Gastrocnemius medialis (tissue), 4 donors: ENCODE measurements at places on chromosomes 3 and 15. TPM values are rescaled to one million over a fixed set of nuclear protein-coding genes. Genes with fewer than 3 reads are reported as not detected.

Gene OCA2
- not detected for total RNA-seq

Gene BCHE
- total RNA-seq: 1.2 TPM

Gene KLHL24
- total RNA-seq: 118 TPM

Gene EPHB1
- 1.00 TPM for total RNA-seq

Gene GOLGA6L10
- 1.5 TPM for total RNA-seq

Gene CLDN16
- not detected for total RNA-seq

DNA sequence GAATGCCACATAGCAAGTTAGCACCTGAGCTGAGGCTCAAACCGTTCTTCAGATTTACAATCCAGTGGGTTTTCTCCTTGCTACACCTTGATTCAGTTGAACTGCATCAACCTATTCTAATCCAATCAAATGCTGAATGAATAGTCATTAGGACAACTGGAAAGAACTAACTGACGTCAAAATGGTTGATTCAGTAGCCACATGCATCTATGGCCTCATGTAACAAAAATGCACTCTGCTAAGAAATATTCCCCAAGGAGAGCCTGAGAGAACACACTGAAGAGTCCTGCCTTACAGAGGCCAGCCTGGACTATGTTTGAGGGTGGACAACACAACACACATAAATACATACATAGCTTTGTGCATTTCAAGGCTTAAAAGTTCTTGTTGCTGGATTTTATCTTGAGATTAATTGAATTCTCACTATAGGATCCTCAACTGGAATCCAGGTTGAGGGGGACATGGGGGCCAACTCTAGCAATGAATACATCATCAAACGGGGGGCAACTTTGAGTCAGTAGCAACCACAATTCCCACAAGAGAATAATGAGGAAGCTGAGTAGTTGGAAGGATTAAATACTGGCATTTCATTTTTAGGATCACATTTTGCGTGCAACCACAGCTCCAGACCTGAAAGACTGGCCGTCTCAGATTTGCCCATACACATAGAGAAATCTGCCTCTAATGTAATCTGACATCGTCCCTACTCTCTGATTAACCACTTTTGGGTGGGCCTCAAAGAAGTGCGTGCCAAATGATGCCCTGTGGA is 280.2 kb upstream of the ICE2 start:
- H3K27ac ChIP-seq: peak overlapping the region; percentile 20
- H3K4me1 ChIP-seq: peaks cover 41% of the 10 kb centered on the region
- no peak for DNase-seq
- no peak overlapping the region for H3K4me3 ChIP-seq
- H3K36me3 ChIP-seq: no peaks in the 10 kb centered on the region

DNA sequence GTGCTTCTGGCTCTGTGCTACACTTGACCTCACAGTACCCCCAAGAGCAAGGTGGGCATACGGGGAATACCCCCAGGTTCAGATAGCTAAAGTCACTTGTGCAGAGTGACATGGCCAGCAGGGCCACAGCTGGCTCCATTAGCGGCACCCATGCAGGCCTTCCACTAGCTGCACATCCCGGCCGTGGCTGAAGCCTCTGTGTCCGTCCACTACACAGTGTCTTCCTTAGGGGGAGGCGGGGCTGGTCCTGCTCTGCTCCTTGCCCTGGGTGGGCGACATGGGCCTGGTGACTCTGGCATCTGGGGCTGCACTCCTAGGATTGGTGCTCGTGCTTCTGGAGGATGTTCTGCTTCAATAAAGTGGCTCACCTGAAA is 169.1 kb upstream of the IQSEC1 start:
- no peaks in the 10 kb centered on the region for H3K36me3 ChIP-seq
- no peak overlapping the region for H3K4me3 ChIP-seq
- DNase-seq: no peak
- H3K4me1 ChIP-seq: no peaks in the 10 kb centered on the region
- H3K27ac ChIP-seq: no peak overlapping the region

- peaks cover under 1% of the 10 kb centered on the region for H3K4me1 ChIP-seq
- no peaks in the 10 kb centered on the region for H3K36me3 ChIP-seq
- no peak overlapping the region for H3K27ac ChIP-seq
- DNase-seq: no peak
- H3K4me3 ChIP-seq: no peak overlapping the region
Observed at GRCh38 chr3:129239991-129240390, 9.4 kb upstream of the COPG1 start.

DNA sequence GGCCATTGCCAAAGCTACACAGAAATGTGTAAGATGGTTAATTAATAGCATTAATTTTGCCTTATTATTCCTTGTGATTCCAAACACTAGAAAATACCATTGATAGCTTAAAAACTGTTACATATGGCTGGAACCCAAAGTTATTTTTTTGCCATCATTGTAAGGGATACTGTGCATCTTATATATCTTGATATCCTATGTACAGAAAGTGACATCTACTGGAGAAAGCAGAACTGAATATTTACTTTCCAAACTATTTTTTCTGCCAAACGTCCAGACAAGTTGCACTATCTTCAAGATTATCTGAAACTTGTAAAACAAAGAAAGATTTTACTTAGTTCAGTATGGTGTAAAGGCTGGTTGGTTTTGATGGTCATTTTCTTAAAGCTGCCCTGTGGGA is 33.3 kb upstream of the MEIS2 start:
- H3K27ac ChIP-seq: no peak overlapping the region
- H3K36me3 ChIP-seq: no peaks in the 10 kb centered on the region
- H3K4me1 ChIP-seq: no peaks in the 10 kb centered on the region
- H3K4me3 ChIP-seq: no peak overlapping the region

DNA sequence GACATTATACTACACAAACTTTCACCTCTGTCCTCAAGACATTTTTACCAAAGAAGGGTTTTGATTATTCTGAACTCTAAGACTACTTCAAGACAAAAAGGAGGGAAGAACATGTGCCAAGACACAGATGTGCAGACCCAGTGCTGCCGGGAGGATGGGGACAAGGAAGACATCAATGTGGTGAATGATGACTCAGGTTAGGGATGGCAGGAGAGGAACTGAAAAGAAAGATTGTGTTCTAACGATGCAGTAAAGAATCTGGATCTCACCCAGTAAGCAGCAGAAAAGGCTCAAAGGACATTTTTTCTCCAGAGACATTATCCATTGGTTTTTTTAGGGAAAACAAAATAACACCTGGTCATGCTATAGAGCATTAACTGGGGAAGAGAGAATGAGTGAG is 449.9 kb upstream of the NR2F2 start:
- no peaks in the 10 kb centered on the region for H3K4me1 ChIP-seq
- H3K27me3 ChIP-seq: no peaks in the 10 kb centered on the region
- H3K27ac ChIP-seq: no peak overlapping the region
- no peak overlapping the region for H3K4me3 ChIP-seq
- H3K36me3 ChIP-seq: no peaks in the 10 kb centered on the region
- no peak for DNase-seq

- no peaks in the 10 kb centered on the region for H3K27me3 ChIP-seq
- peaks cover 5% of the 10 kb centered on the region for H3K4me1 ChIP-seq
- H3K36me3 ChIP-seq: no peaks in the 10 kb centered on the region
- peak; percentile 39 for DNase-seq
Observed at GRCh38 chr15:94004697-94005096, 226.7 kb upstream of the MCTP2 start.

DNA sequence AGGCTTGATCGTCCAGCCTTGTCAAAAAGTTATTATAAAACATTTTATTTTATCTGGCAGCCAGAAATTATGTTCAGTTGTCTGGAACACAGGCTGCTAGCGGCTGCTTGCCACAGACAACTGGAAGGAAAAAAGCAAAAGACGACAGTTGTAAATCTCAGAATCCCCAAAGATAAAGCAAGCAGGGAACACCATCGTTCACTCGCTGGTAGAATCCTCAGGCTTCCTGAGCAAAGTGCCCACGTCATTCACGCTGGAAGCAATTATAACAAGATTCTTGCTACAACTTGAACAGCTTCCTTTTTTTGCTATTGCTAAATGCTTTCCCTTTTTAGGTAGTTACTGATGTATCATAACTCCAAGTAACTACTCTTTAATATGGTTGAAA is 33.6 kb downstream of the ADAMTS17 start:
- no peaks in the 10 kb centered on the region for H3K27me3 ChIP-seq
- H3K4me1 ChIP-seq: peaks cover 8% of the 10 kb centered on the region
- no peak overlapping the region for H3K27ac ChIP-seq
- H3K36me3 ChIP-seq: peaks cover 11% of the 10 kb centered on the region
- no peak for DNase-seq

GRCh38 chr15:26759986-26760385 is 12.9 kb downstream of the GABRB3 start:
- no peaks in the 10 kb centered on the region for H3K4me1 ChIP-seq
- H3K27ac ChIP-seq: no peak overlapping the region
- no peaks in the 10 kb centered on the region for H3K36me3 ChIP-seq

GRCh38 chr3:145359040-145359439 is 801.9 kb downstream of the PLOD2 start:
- H3K27ac ChIP-seq: no peak overlapping the region
- no peak for DNase-seq
- H3K4me1 ChIP-seq: no peaks in the 10 kb centered on the region
- H3K4me3 ChIP-seq: no peak overlapping the region
- no peaks in the 10 kb centered on the region for H3K36me3 ChIP-seq

DNA sequence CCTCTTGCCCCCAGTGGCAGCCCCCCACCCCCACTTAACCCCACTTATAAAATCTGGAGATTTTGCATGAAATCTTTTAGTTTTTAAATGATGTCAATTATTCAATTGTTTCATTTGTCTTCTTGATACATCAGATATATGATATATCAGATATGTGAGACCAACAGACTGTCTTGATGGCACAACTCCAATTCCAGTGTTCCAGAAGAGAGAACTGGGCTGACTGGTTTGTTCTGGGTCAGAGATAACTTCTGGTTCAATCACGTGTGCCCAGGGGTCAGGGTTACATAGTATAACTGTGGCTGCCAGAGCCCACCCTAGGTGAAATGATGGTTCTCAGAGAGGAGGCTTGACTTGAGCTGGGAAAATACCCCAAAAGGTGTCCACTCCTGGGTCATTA is 32.4 kb upstream of the ATG7 start:
- H3K4me1 ChIP-seq: no peaks in the 10 kb centered on the region
- no peak overlapping the region for H3K4me3 ChIP-seq
- H3K27me3 ChIP-seq: no peaks in the 10 kb centered on the region

GRCh38 chr3:167198949-167199600 is 181.0 kb downstream of the ZBBX start:
- no peak for DNase-seq
- H3K27me3 ChIP-seq: no peaks in the 10 kb centered on the region
- no peak overlapping the region for H3K4me3 ChIP-seq
- H3K4me1 ChIP-seq: no peaks in the 10 kb centered on the region
- H3K27ac ChIP-seq: no peak overlapping the region
